Muscle of leg (tissue), 16 donors: ENCODE measurements at places on chromosomes 6 and 20. TPM values are rescaled to one million over a fixed set of nuclear protein-coding genes. Genes with fewer than 3 reads are reported as not detected.
A peak's percentile ranks its signal among the peaks of the same experiment; 100 is the strongest.

The MTFR2 gene
- polyA plus RNA-seq, result 1.7 TPM

The CRYBG1 gene
- 2.2 TPM for polyA plus RNA-seq

The PRICKLE4 gene
- polyA plus RNA-seq, result 4.3 TPM

GRCh38 chr6:116165596-116165995, 39.7 kb upstream of the COL10A1 start:
- DNase-seq, result no peak

DNA sequence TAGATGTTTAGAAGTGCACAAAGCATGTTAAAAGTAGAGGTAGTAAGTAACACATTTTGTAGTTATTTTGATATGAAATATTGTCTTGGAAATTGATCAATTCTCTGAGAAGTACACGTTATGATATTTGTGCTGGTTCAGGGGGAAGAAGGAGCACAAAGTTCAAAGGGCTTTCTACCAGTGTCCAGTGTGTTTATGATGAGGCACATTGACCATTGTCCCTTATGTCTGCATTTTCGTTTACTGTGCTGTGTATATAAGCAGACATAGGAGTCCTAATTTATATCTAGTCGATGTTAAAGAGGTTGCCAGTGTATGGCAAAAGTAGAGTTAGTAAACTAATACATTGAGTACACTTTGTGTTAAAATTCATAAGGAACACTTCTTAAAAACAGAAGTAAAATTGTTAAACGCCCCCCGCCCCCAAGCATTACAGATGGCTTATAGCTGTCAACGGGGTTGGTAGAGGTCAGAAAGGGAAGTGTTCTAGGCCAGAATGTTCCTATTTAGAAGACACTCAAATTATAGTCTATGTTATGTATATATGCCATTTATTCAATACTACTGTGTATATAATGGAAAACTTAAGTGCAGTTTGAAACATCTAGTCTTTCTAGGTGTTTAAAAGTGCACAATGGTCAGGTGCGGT, 13.3 kb upstream of the HMGN4 start:
- DNase-seq, result no peak

GRCh38 chr6:136744889-136745288, 47.4 kb downstream of the MAP3K5 start:
- DNase-seq, result no peak

DNA sequence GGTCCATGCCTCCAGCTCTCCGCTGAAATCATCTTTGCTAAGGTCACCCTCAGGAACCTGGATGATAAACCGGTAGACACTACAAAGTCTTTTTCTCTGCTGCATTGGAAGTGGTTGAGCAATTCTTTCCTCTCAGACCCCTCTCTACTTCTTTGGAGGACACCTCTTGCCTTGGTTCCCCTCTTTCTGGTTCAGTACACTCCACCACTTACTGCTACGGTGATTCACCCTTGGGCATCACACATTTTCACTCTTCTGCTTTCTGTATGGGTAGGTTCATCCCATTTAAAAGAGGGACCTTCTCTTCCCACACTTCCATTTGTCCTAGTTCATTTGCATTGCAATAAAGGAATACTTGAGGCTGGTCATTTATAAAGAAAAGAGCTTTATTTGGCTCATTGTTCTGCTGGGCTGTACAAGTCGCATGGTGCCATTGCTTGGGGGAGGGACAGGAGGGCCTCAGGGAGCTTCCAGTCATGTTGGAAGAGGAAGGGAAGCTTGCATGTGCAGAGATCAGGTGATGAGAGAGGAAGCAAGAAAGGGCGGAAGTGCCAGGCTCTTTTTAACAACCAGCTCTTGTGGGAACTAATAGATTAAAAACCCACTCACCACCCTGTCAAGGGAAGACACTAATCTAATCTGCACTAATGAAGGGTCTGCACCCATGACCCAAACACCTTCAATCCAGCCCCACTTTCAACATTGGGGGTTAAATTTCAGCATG, 149.7 kb upstream of the TMEM170B start:
- no peak for DNase-seq

- DNase-seq, result no peak
These were observed 12.4 kb upstream of the HDGFL1 start for GRCh38 chr6:22557007-22557406.

DNA sequence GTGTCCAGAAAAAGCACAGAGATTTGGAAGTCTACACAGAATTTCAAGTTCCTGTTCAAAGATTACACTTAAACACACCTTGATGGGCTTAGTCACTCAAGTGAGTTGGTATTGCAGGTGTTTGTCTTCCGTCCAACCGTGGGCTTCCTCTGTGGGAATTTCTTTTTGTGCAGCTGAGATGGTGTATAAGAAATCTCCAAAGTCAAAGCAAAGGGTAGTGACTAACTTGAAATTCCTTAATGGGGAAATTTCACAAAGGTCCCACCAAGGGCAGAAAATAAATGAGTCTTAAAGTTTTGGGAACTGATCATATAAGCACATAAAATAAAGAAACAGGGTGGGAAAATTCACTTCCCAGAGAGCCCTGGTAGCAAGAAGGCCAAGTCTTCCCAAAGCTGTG, 102.0 kb upstream of the TNFAIP3 start:
- no peak for DNase-seq

DNA sequence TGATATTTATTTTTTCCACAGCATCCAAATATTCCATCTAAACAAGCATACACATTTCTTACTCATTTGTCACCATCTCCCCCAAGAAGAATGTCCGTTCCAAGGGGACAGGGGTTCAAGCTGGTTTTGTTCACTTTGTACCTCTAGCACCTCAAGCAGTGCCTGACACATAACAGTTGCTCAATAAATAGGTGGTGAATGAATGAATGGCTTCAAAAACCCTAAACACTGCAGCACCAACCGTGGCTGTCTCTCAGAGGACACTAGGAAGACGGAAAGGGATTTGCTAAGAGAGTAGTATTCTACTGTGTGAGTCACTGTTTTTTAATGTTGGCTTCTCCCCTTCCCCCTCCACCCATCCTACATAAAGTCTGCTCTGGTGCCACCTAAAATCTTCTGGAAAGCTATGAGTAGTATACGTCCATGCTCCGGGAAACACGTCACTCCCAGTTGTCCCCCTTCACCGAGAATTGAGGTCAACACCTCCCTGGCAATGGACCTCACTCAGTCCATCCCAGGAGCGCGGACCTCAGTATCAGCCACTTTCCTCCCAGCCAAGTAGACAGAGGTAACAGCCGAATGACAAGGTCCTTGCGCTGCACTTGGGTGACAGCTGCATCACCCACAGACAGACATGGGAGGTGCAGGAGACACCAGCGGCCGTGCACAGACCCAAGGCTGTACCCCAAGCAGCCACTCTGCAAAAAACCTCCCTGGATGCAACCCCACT, 107.4 kb downstream of the PREX1 start:
- DNase-seq, result peak; percentile 73
